NCI-H1092 treated with DMSO at 0.1 percent for 48 hours (cell line): ENCODE measurements at places on chromosomes 12 and 14.

- DNase-seq = no peak
These were observed 210.5 kb downstream of the BCAT1 start for GRCh38 chr12:24738441-24738840.

GRCh38 chr12:103431387-103431786 lies 64.4 kb downstream of the C12orf42 start:
- no peak for DNase-seq

- no peak for DNase-seq
These were observed 58.3 kb downstream of the GALNT16 start for GRCh38 chr14:69318241-69318640.

GRCh38 chr12:93911396-93911795 lies 234.2 kb downstream of the CRADD start:
- DNase-seq = no peak

DNA sequence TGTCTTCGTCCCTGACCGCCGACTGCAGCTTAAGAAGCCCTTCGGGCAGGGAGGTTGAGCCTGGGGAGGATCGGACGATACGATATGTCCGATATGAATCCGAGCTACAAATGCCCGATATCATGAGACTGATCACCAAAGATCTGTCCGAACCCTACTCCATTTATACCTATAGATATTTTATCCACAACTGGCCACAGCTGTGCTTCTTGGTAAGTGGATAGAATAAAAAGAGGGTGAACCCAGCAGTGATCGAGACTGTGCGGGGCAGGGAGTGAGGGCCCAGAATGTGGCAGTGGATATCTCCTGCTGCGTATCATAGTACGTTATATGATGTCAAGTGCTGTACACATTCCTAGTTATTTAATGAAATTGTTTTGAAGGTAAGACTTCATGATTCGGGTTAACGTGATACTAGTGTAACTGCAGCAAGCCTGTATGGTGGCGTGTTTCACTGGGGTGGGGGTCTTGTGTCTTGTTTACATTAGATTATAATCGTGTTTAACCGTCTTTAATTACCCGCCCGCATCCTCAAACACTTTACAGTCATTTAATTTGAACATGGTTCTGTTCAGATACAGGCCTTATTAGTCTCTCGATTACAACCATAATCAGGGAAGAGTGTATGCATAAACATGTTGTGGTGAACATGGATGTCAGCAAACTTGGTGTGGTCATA lies 1.3 kb downstream of the NAA30 start:
- no peak for DNase-seq
